GM23338 (cell line): ENCODE measurements at places on chromosomes 12 and 14. TPM values are rescaled to one million over a fixed set of nuclear protein-coding genes. Genes with fewer than 3 reads are reported as not detected.
A peak's percentile ranks its signal among the peaks of the same experiment; 100 is the strongest.

DNA sequence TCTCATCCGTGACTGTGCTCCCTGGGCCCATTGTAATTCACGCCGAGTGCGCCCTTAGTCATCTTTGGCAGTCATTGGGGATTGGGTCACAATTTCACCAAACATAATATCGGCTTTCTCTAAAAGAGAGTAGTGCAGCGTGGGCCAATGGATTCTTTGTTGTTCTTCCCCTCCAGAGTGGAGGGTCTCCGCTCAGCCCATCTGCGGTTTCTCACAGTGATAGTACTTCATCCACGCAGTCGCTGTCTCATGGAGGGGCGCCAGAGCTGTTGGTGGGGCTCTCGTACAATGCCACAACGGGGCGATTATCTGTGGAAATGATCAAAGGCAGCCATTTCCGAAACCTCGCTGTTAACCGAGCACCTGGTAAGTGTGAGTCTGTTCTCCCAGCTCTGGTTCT, 321.8 kb downstream of the SNAPC1 start:
- DNase-seq: no peak

- DNase-seq: no peak
Measured at GRCh38 chr14:60845523-60845922, 111.0 kb downstream of the MNAT1 start.

GRCh38 chr14:97709552-97709951, 912.4 kb downstream of the VRK1 start:
- DNase-seq: no peak

GRCh38 chr12:128543460-128543859, 276.5 kb downstream of the TMEM132C start:
- DNase-seq: no peak

DNA sequence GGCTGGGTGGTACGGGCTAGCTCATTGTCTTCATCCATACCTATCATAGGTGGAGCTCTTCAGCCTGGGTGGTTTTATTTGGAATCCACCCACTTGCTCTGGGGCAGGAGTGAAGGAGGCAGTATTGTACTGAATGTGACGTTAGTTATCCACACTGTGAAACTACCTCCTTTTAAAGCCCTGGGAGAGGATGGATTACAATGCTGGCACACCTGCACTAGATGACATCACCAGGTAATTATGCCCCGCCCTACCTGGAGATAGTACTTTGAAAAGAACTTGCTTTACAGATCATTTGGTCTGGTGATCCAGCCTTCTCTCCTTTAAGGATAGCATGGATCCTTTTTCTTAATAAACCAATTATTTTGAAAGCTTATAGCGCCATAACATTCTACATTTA, 78.0 kb downstream of the B4GALNT3 start:
- DNase-seq: no peak

DNA sequence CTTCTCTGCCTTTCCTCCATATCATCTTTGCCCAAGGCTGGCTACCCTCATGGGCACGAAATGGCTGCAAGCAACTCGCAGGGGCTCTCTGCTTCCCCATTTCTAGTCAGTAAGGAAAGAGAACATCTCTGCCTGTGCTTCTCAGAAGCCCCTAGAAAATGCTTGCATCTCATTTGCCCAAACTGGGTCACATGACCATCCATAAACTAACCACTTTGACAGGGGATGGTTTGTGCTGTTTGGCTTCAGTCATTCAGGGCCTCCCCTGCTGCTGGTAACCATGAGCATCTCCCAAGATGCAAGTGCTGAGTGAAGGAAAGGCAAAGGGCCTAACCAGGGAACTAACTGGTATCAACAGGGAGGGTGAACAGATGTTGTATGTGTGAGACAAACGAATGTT, 91.1 kb downstream of the CCDC60 start:
- no peak for DNase-seq

DNA sequence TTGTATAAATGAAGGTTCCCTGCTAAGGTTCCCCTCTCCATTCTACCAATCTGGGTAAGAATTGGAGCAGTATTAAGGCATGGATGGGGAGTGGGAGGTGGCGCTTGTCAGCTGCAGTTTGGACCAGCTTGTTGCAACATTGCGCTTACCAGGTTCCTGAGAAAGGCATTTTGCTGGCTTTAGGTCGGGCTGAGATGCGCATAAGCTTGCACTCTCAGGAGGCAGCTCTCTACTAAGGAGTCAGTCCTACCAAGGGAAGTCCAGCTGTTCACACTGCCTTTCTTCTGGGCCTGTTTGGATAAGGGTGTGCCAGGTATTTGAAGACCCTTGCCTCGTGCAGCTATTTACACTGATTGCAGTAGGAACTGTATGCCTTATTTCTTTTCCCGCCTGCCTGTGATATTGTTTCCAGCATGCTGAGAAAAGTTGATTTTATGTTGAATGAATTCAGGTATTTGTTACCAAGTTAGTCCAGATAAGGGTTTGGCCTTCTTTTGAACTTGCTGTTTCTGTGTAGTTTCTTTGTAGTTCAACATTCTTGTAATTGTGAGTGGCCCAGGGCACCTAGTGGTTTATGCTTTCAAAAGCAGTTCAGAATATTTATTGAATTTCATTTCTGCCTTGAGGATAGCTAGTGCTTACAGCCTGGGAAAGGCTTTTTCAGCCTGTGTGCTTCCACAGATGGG, 2.6 kb downstream of the MLEC start:
- peak; percentile 69 for DNase-seq

GRCh38 chr14:21965042-21965441, 291.4 kb upstream of the OR4E1 start:
- no peak for DNase-seq

GRCh38 chr12:124730455-124730932, 133.2 kb downstream of the SCARB1 start:
- no peak for DNase-seq

DNA sequence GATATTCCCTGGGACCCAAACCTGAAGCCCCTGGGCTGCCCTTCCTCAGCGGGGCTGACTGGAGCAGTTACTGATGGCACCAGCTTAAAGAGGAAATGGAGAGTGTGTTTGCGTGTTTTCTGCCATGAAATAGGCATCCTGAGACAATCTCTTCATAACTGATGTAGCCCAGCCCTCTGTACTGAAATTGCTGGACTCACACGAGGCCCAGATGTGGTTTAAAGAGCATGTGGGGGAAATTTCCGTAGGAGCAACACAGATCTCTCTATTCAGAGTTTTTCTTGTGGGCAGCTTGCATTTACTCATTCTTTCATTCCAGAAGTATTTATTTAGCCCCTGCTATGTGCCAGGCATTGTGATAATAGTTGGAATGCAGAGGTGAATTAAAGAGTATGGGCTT, 782.1 kb upstream of the TBX3 start:
- no peak for DNase-seq

GRCh38 chr12:107384645-107385044, 291.3 kb upstream of the CRY1 start:
- DNase-seq: no peak

DNA sequence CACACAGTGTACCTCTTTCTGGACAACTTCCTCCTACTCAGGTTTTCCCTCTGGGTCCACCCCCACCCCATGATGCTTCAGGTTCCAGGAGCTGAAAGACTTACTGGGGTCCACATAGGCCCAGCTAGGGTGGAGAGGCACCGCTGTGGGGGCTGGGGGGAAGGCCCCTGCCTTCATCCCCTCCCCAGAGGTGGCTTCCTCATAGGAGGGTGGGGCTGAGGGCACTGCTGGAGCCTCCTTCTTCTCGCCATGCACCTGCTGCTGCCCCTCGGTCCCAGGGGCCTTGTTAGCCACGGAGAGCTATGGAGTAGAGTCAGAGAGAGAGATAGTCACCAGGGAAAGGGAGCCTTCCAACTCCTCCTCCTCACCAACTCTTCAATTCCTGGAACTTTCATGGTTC, 2.7 kb downstream of the FAIM2 start:
- DNase-seq: no peak

DNA sequence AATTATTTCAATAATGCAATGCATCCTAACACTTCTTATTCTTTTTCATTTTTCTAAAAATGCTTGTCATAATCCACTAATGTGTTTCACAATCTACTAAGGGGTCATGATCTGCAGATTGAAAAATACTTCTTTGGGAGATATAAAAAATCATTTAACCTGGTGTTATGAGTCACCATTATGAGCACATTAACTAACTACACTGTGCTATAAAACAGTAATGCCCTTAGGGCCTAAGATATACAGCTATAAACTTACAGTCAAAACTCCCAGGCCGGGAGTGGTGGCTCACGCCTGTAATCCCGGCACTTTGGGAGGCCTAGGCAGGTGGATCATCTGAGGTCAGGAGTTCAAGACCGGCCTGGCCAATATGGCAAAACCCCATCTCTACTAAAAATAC, 14.2 kb downstream of the ATXN2 start:
- no peak for DNase-seq

Gene TAS2R10
- 1.1 and 3.6 TPM in 2 replicates for total RNA-seq

Gene KRT72
- not detected in 2 replicates for total RNA-seq

Gene COX8C
- not detected in 2 replicates for total RNA-seq

Gene SMCO2
- not detected in 2 replicates for total RNA-seq

Gene CNTN1
- total RNA-seq: 26.5 and 27.0 TPM in 2 replicates

Gene PXN
- total RNA-seq: 69.3 and 76.0 TPM in 2 replicates
